ENCODE measurements at places on chromosomes 12 and 14.

DNA sequence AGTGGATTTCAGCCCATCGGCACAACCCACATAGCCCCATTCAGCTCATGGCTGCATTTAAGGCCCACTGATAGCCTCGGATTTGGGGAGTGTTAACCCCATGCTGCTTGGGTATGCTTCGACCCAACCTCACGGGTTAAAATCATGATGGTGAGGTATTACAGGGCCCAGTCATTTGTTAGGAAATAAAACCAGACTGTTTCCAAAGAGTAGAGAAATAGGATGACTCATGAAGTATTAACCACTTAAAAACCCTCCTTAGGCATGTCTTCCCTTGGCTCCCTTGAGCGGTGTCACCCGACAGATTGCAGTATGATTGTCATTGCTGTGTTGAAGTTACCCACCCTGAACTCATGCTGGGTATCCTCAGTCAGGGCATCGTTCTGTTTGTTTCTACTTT is 289.1 kb downstream of the CACNA1C start:
- no peak for DNase-seq

- DNase-seq: no peak
Measured at GRCh38 chr12:71846322-71846940, 6.9 kb downstream of the TBC1D15 start.

DNA sequence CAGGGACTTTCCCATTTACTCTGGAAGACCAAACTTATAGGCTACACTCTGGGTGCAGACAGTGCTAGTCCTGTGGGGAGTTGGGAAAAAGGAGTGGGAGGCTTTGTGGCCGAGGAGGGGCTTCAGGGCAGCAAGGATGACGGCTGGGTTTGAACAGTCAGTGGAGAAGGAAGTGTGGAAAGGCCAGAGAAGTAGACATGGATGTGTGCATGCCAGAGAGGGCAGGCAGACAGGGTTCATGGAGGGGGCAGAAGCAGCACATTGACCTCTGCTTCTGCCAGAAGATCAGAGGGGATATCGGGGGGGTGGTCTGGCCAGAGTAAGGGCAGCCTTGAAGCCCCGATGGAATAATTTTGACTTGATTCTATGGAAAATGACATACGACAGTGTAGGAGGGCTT is 27.2 kb upstream of the KCNA5 start:
- no peak for DNase-seq

DNA sequence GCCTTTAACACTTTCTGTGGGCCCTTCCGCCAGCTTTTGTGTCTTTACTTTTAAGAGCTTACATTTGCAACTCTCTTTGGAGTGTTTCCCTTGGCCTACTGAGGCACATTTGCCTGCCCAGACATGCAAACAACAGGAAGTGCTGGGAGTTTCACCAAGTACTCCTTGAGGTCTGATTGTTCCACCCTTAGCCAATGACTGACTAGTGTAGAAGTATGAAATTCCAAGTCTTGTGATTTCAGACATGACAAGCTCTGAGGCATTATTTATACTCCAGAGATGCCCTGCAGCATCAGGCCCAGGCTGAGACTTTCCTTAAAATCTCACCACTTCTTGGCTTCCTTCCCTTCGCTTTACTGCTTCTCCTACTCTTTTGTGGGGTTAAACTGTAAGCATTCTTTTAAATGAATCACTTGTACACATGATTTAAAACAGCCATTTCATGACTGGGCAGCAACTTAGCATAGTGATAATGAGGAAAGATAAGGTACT is 174.1 kb downstream of the SLC6A15 start:
- peak; percentile 31 for DNase-seq

- no peak for DNase-seq
Measured at GRCh38 chr14:22556990-22557623, 31.9 kb downstream of the DAD1 start.

- DNase-seq: no peak
Measured at GRCh38 chr14:97802430-97803373, 1005.5 kb downstream of the VRK1 start.

- DNase-seq: no peak
Measured at GRCh38 chr12:124110372-124110883, 137.4 kb downstream of the ZNF664 start.

- no peak for DNase-seq
Measured at GRCh38 chr12:48447755-48448154, 24.6 kb upstream of the ANP32D start.

DNA sequence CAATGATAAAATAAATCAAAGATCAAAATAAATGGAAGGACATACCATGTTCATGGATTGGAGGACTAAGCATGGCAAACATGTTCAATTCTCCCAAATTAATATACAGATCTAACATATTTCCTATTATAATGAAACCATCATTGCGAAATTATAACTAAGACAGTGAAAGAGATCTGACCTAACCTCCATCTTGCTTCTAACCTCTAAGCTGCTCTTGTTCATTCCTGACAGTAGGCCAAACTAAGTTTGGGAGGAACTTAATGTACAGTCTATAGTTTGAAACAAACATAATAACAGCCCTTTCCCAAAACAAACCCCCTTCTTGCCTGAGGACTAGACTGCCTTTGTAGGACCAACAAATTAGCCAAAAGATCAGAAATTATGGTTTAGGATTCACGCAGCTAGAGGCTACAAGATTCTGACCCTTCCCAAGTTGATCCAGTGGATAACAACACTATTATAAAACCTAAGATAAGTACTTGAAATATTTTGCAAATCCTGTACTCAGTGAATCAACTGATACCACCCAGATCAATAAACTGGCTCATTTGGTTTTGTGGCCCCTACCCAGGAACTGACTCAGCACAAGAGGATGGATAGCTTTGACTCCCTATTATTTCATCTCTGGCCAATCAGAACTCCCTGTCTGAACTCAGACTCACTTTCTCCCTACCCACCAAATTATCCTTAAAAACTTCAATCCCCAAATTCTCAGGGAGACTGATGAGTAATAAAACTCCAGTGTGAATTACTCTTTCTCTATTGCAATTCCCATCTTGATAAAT is 41.7 kb upstream of the OR5AU1 start:
- DNase-seq: no peak

DNA sequence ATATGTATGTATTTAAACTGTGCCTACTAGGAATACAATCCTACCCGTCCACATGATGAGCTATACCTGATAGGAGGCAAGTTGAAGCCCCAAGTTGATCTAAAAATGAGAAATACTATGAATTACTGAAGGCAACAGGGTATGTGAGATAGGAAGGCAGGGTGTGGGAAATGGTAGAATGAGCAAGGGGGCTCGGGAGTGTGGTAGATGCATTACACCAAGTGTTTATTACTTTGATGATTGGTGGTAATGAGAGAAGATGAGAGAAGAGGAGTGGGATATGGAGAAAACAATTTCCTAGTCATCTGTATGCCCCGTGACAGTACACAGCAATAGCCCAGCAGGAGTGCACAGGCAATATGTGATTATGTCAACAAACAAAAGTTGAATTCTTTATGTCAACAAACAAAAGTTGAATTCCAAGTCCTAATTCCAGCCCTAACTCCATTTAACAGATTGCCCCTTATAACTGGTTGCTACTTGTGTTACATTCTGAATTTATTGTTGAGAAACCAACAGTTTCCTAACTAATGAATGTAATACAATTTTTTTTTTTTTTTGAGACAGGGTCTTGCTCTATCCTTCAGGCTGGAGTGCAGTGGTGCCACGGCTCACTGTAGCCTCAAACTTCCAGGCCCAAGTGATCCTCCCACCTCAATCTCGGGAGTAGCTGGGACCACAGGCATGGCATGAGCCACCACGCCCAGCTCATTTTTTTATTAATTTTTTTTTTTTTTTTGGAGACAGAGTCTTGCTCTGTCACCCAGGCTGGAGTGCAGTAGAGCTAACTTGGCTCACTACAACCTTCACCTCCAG is 2.5 kb downstream of the LPCAT3 start:
- DNase-seq: no peak

DNA sequence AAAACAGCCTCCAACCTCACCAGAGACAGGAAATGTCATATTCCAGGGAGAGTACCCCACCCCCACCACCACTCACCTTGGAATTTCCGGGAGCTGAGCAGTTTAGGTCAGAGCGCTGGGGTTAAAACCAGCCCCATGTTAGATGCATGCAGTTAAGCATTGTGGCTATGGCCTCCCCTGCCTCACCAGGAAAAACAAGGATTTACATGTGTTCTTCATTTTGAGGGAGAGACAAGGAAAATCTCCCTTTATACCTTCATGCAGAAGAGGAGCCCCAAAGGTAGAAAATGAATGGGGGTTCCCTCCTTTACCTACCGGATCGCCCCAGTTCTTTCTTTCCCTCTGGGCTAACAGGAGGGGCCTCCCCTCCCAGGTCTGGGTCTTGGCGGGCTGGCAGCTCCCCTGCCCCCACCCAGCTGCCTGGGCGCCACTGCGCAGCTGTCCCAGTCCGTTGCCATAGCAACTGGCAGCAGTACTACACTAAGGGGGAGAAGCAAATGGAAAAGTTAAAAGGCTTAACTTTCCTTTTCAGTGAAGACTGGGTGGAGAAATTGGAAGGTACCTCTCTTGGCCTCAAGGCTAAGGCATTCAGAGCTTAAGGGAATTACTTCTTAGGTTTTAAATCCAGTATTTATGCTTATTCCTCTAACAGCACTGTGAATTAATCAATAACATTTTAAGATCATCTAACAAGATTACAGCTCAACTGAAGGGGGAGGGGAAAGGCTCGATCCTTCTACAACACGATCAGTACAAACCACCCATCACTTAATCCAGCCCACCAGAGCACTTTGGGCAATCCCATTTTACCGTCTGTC is 20.5 kb downstream of the CBX5 start:
- peak; percentile 88 for DNase-seq

DNA sequence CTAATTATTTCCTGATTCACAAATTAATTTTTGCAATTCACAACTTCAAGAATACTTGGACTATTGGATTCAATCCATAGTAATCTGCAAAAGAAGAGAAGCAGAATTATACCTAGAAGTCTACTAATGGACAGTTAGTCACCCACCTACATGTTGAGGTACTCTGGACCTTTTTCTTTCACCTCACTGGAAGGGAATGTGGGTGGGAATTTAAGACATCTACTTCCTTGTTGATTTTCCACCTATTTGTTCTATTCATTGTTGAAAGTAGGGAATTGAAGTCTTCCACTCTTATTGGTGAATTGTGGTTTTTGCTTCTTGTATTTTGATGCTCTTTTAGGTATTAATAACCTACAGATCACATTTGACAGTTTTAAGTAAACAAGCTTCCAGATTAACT is 11.0 kb downstream of the RESF1 start:
- DNase-seq: no peak

All from iPS DF 6.9 (cell line).